Right renal cortex interstitium (tissue), 3 donors: ENCODE measurements at places on chromosomes 6 and 20.

DNA sequence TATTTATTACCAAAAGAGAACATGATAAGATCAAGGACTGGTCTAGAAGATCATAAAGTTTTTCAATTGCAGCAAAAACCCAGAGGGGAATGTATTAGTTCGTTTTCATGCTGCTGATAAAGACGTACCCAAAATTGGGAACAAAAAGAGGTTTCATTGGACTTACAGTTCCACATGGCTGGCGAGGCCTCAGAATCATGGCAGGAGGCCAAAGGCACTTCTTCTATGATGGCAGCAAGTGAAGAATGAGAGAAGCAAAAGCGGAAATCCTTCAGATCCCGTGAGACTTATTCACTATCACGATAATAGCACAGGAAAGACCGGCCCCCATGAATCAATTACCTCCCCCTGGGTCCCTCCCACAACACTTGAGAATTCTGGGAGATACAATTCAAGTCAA lies 57.7 kb upstream of the HIVEP2 start:
- DNase-seq, result no peak

- DNase-seq, result no peak
These were observed 71.3 kb upstream of the EYA4 start for GRCh38 chr6:133169901-133170300.

DNA sequence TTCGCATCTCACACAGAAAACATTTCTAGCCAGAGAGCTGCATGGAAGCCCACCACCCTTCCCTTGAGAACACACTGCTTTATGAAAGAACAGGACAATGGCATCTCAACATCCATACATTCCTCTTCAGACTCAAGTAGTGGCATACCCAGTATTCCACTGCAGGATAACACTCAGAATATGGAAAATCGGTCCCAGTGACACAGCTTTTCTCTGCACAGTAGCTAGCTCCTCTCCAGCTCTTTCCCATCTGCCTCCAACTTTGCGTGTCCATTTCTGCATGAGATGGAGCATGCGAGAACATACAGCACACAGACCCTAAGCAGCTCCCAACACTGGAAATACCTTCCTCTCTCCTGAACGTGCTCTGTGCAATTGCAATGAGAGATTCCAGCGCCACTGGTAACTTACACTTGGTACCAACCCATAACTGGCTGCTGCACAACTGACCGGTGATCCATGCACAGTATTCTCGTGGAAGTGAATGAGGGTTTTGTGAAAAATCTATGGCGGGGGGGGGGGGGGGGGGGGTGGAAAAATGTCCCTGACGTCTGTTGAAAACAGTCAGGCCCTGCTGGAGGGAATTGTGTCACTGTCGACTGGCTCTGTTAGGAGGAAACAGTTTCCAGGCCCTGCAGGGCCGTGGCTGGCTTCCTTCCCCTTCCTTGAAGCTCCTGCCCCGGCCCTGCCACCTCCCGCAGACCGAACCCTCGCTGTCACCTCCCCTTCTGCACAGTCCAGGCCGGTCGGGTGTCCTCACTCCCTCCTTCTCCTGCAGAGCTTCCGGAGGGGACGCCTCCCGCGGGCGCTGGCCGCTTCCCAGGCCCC lies 265.9 kb upstream of the QKI start:
- no peak for DNase-seq

DNA sequence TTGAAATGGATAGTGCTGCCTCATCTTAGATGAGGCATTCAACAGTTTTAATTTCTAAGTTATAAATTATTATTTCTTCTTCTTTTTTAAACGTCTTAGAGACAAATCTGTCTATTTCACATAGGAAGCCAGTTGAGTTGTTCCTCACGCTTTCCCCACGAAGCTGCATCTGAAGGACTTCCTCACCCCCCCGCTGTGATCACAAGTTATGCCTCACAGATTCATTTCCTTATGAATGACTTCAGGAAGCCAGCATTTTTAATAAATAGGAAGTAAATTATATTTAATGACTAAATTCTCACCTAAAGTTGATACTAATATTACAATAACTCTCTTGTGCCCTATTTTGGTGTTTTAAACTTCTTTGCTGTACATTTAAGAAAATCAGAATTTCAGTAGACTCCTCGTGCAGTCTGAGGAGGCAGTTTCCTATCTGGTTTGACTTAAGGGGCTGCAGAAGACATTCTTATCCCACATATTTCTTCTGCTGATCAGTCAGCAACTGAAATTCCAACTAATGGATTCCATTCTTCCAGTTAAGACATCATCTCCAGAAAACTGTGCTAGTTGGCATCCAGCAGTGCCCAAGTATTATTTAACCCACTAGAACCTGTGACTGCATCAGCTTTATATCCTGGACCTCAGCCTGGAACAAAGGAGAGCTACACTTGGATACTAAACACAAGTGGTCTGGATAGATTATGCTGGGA lies 182.7 kb upstream of the CCN2 start:
- no peak for DNase-seq

- DNase-seq, result no peak
These were observed 52.1 kb downstream of the HNF4A start for GRCh38 chr20:44407402-44408184.

DNA sequence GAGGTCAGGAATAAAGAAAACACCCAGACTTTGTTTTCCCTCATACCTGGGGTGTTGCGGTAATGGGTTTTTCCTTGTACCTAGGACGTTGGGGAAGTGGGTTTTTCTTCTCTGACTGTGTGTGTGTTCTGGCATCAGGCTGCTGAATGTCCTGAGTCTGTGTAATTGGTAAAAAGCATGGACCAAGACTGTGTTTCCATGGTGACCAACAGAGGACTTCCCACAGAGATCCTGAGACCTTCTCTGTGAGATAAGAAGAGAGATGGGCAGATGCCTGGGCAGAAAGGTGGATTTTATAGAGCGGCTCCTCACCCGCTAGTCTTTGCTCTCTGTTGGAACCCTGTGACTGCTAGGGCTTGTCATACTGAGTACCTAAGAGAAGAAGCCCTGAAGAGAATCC lies 135.4 kb upstream of the GGTLC1 start:
- no peak for DNase-seq

GRCh38 chr6:130518588-130518987 lies 152.8 kb downstream of the TMEM200A start:
- DNase-seq, result no peak

GRCh38 chr6:82954356-82954755 lies 111.3 kb downstream of the UBE3D start:
- DNase-seq, result no peak

- no peak for DNase-seq
These were observed 33.1 kb downstream of the E2F3 start for GRCh38 chr6:20434766-20435165.

DNA sequence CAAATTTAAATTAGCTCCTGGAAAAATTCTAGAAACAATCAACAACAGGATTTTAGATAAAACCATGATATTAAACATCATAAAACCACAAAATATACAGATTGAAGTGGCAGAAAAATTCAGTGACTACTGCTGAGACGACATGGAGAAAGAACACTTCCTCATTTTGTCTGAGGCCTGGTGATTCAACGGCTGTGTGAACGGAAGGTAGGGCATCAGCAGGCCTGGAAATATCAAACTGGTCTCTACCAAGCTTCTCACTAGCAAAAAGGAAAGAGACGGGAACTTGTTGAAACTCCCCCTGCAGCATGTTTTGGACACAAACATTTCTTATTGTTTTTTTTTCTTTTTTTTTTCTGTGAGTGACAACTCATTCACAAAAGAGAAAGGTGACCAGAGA lies 58.0 kb upstream of the AHI1 start:
- DNase-seq, result no peak

GRCh38 chr20:33667245-33667675 lies 517 bp downstream of the ACTL10 start:
- no peak for DNase-seq

GRCh38 chr6:444653-445275 lies 53.2 kb downstream of the IRF4 start:
- no peak for DNase-seq

DNA sequence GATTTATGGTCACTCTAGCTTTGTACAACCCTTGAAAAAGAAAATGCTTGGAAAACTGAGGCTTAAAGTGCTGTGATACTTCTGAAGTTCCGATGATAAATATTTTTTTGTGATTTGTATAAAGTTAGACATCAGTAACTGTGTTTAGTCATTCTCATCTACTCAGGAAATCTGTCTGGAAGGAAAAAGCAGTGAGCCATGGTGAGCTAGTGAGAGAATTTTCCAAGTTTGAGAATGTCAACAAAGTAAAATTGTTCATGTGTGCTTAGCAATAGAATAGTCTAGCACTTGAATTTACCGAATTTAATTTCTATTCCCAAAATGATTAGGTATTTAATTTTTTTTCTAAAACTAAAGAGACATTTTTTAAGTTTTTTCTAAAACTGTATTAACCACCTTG lies 41.3 kb upstream of the PLCB4 start:
- no peak for DNase-seq

DNA sequence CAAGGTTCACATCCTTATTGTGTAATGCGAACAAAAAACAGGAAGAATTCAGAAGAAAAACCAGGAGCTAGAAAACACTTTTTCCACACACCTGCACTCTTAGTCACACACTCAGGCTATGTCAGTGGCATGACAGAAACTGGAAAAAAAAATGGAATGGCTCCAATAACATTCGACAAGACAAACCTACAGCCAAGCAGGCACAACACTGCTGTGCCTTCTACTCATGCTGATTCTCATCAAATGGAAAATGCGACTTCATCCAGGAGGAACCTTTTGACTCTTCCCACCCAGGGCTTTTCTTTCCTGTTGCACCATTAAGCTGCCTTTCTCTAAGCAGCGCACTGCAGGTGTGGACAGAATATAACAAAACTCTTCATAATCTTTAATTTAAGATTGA lies 163.2 kb upstream of the BTBD3 start:
- DNase-seq, result no peak

GRCh38 chr6:24126586-24127192 lies 674 bp downstream of the NRSN1 start:
- peak; percentile 64 for DNase-seq

GRCh38 chr6:108406943-108407342 lies 112.1 kb downstream of the AFG1L start:
- no peak for DNase-seq

GRCh38 chr6:2979819-2980464 lies 8.6 kb upstream of the SERPINB6 start:
- DNase-seq, result no peak

- DNase-seq, result no peak
These were observed 47.9 kb upstream of the IL17A start for GRCh38 chr6:52138284-52138683.

DNA sequence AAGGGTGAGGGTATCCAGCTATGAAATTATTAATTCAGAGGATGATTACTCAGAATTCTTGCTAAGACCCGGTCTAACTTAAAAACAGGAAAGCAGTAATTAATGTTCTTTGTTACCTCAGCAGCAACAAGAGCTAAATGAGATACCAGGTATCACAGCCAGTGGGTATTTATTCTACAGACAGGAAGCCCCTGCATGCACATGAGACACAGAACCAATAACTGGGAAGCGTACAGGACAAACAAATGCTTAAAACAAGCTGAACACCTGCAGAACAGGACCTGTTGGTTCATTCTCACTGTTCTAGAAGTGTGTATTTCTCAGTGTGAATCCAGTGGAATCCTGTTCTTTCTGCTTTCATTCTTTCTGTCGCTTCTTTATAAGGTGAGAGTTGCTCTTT lies 30.9 kb downstream of the SCML4 start:
- DNase-seq, result no peak

- DNase-seq, result no peak
These were observed 170.4 kb downstream of the PHF3 start for GRCh38 chr6:63805808-63806572.

DNA sequence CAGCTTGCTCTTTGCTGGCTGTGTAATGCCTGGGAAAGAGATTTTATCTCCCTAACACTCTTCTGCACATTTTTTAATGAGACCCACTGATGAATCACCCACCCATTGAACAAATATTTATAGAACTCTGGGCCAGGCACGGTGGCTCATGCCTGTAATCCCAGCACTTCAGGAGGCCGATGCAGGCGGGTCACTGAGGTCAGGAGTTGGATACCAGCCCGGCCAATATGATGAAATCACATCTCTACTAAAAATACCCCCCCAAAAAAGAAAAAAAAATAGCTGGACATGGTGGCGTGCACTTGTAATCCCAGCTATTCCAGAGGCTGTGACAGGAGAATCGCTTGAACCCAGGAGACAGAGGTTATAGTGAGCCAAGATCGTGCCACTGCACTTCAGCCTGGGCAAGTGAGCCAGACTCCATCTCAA lies 82.1 kb upstream of the SIRPA start:
- DNase-seq, result no peak

DNA sequence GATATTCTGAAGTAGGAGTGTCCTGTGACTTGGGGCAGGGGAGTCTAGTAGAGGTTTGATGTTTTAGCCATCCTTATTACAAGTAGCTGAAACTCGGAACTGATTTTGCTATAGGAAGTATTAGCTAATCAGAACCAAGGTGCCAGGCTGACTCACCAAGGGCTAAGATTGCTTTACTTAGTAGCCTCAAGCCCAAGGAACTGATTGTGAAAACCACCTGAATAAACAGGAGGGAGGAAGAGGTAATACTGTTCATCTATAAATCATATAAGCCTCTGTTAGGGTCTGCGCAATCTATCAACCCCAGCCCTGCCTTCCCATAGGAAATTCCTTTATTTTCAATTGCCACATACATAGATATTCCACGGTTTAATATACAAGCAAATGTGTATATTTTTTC lies 54.4 kb downstream of the GNAS start:
- no peak for DNase-seq

- DNase-seq, result no peak
These were observed 21.9 kb downstream of the ZBTB46 start for GRCh38 chr20:63808964-63809674.

- DNase-seq, result no peak
These were observed 78.6 kb downstream of the MDGA1 start for GRCh38 chr6:37618916-37619590.

- no peak for DNase-seq
These were observed 38.7 kb downstream of the RPS12 start for GRCh38 chr6:132853059-132853458.

DNA sequence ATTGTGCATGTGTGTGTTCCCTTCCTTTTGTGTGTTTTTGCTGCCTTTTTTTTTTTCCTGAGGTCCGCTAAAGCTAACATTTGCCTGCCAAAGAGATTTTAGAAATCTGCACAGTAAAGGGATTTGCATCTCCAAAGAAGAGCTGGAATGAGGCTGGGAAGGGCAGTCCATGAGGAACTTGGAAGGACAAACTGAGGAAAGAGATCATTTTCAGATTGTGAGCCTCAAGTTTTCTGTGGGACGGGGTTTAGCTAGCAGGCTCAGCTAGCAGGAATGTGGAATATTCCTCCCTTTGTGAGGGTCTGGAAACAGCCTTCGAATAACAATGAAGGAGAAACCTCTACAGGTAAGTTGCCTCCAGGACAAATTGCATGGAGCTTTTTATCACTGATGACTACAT lies 3.8 kb downstream of the INSM1 start:
- no peak for DNase-seq

GRCh38 chr6:34460796-34461507 lies 4.9 kb upstream of the PACSIN1 start:
- DNase-seq, result no peak
